Fibroblast of skin of back (primary cell): ENCODE measurements at places on chromosomes 7 and 10.

- DNase-seq, result peak; percentile 48
Observed at GRCh38 chr10:3532644-3533043, 252.4 kb downstream of the KLF6 start.

- peak; percentile 59 for DNase-seq
Observed at GRCh38 chr7:3087243-3087755, 43.6 kb upstream of the CARD11 start.

DNA sequence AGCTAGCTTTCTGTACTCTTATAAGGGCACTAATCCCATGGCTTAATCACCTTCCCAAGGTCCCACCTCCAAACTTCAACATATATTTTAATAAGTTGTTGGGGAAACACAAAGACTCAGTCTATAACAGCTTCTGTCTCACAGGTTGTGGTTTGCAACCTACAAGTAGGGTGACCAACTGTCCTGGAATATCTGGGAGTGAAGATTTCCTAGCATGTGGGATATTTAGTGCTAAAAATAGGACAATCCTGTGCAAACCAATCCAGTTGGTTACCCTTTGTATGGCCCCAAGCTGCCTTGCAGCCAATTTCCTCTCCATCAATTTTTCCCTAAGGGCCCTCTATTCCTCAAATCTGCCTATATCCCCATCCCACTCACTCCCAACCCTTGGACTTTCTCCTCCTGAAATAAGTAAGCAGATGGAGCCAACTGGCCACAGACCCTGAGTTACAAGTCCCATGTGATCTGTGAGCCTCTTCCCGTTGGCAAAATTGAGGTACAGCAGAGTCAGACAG is 82.3 kb downstream of the FAM13C start:
- no peak for DNase-seq

GRCh38 chr7:42573881-42574672 is 337.1 kb upstream of the GLI3 start:
- no peak for DNase-seq

DNA sequence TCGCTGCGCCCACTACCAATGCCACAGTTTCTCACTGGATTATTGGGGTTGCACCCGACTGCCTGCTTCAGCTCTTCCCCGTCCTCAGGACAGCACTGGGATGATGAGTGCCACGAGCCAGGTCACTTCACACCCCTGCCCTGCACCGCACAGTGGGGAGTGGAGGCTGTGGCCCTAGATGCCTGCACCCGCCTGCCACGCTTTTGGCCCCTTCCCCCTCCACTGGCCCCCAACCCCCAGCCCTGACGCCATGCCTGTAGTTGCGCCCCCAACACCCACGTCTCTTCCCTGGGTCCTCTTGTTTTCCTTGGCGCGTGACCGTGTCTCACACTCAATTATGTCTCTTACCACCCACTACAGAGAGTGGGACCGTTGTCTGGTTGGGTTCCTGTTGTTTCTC is 134.3 kb downstream of the VIPR2 start:
- DNase-seq, result no peak

DNA sequence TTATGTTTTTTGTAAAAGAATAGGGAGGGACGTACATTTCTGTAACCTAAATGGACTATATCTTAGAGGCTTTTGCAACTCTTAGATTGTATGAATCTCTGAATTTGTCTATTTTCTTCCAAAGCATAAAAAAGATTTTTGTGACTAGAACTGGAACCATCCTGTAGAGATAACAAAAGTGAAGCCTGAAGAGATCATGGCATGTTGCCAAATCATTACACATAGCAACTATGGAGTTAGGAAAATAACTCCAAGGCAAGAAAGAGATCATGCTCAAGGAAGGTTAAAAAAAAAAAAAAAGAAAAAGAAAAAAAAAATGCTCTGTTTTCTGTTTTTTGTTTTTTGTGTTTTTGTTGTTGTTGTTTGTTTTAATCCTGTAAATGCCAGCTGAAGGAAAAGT is 567.7 kb upstream of the ZWINT start:
- DNase-seq, result no peak

GRCh38 chr7:908159-908581 is 31.8 kb downstream of the GET4 start:
- no peak for DNase-seq

GRCh38 chr7:94059746-94060145 is 55.6 kb upstream of the BET1 start:
- DNase-seq, result no peak

GRCh38 chr7:19410691-19411090 is 265.5 kb upstream of the FERD3L start:
- DNase-seq, result no peak

DNA sequence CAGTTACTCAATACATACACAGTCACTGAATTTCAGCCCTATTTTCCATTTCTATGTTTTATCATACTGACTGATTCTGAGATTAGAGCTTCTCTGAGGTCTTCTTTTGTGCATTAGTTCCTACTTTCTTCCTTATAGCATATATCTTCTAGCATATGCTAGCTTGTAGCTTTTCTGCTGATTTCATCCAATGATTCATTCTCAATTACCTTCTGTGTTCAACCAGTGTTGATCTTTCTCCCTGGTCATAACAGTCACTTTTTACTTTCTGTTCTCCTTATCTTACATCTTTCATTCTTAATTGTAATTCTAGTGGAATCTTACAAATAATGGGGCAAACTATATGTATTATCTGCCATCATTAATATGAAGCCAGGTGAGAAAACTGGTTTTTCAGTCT is 159.5 kb upstream of the HGF start:
- DNase-seq, result no peak

DNA sequence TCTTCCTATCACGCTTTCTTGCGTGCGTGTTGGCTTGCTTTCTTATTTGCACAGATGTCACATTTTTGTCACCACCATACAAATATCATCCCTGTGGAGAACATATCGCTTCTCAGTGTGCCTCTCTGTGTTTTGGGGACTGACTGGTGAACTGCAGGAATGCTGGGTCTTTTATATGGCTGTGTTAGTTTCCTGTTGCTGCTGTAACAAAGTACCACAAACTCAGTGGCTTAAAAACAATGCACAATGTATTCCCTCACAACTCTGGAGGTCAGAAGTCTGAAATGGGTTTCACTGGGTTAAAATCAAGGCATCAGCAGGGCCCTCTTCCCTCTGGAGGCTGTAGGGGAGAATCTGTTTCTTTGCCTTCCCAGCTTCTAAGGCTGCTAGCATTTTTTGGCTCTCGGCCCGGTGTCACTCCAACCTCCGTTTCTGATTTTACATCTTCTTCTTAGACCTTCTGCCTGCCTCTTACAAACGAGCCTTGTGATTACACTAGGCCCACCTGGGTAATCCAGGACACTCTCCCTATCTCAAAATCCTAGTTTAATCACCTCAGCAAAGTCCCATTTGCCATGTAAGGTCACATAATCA is 82.0 kb downstream of the LRMDA start:
- DNase-seq, result no peak

GRCh38 chr7:44187636-44188416 is 1.4 kb downstream of the GCK start:
- DNase-seq, result no peak

GRCh38 chr7:69800495-69800894 is 202.2 kb downstream of the AUTS2 start:
- DNase-seq, result peak; percentile 57

DNA sequence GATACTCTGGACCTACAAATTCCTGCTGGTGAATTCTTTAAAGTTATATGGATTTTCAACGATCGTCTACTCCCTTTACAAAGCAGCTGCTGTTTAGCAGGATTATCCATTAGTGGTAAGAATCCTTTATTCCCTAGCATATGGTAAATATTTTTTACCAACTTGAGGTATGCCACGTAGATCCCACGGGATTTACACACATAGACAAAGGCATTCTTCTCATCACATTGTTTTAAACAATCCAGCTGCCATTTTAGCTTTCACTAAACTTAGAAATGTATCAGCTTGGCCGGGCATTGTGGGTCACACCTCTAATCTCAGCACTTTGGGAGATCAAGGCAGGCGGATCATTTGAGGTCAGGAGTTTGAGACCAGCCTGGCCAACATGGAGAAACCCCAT is 148.0 kb upstream of the SH2B2 start:
- DNase-seq, result peak; percentile 27

- no peak for DNase-seq
Observed at GRCh38 chr7:151374726-151375125, 33.1 kb downstream of the NUB1 start.

- no peak for DNase-seq
Observed at GRCh38 chr7:134452419-134452838, 6.5 kb downstream of the AKR1B1 start.

DNA sequence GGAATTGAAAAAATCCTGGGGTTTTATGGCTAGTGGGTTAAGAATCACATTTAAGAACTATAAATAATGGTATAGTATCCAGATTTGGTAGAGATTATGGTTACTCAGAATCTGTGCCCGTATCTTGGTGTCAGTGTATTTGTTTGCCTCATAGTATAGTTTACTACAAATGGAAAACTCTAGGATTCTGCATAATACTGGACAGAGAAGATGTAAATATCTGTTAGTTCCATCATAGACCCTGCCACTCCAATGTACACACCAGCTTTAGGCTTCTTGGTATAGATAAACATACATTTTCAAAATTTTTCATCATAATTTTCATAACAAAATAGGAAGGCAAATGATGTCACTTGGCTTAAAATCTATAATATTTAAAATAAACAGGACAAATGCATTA is 108.1 kb downstream of the CFTR start:
- no peak for DNase-seq

DNA sequence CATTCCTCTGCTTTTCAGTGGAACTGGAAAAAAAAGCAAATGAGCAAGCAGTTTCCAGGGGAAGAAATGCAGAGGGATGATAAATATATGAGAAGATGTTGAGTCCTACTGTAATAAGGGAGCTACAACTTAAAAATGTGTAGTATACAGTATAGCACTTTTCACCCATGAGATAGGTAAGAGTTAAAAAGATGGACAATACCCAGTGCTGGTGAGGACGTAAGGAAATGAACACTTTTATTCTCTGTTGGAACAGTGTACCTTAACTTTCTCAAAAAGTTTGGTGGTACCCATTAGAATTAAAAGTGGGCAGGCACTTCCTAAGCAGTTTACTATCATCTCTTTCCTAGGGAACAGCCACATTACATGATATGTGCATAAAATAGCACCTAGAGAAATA is 2.7 kb upstream of the FAM170B start:
- DNase-seq, result no peak

DNA sequence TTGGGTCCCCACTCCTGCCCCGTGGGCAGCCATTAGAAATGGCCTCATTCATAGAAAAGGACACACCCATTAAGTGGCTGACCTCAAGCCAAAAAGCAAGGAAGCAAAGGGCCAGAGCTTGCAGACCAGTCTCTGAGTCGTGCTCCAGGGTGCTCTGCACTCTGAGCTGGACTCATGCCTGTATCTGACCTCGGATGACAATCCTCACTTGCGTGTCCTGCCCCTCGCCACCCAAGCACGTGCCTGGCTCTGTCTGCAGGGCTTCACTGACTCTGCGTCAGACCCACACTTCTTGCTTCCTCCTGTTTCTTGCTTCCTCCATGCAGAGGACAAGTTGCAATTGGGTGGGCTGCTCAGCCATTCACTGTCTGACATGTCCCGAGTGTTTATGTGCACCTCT is 138.8 kb downstream of the OAT start:
- DNase-seq, result no peak

DNA sequence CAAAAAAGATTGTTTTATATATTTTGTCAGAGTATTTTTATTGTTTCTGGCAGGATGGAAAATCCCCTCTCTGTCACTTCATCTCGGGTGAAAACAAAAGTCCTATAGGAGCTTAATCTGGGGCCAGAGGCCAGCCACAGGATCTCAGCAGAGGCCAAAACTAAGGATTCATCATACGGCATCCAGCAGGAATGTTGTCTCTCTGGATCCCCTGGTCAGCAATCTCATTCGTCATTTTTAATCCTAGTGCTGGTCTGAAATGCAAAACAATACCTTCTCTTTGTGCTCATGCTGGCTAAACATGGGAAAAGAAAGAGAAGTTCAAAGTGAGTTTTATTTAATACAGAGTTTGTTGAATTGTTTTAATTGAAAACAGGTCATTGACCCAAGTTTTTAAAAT is 482.5 kb upstream of the AUTS2 start:
- peak; percentile 77 for DNase-seq

DNA sequence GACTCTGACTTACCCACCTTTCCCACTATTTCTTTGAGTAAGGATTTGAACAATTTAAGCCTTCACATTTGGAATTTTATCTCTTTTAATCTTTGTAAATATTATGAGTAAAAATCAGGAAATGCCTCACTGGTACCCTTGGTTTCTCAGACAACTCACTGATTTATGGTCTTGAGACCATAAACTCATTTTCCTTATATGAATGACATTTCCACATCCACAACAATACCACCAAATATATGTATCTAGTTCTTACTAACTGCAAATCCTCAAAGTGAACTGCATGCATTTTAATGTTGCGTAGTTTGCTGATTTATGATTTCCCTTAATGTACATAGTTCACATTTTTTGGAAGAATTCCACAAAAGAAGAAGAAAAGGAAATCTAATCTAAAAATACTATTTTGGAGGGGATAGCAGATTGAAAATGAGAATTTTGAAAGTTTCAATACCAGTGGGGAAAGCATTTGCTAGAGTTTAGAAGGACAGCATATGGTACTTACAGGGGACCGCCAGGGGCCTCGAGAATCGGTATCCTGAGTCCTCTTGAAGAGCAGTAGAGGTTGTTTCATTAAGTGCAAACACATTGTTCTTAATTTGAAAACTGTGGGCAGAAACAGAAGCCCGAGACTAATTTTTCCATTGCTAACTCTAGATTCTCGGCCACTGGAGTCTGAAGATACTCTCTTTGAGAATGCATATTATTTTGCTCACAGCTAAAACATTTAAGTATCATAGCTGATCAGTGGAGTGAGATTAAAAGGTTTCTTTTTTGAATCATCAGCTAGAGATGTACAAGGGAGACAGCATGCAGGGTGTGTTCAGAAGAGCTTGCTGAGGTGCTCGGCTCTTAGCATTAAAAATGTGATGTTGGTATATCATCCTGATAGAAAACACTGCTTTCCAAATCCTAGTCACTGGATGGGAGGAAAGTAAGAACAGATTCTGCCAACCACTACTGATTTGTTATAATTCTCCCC is 964.0 kb downstream of the GATA3 start:
- no peak for DNase-seq

GRCh38 chr7:39592586-39592985 is 26.4 kb downstream of the YAE1 start:
- peak; percentile 72 for DNase-seq

DNA sequence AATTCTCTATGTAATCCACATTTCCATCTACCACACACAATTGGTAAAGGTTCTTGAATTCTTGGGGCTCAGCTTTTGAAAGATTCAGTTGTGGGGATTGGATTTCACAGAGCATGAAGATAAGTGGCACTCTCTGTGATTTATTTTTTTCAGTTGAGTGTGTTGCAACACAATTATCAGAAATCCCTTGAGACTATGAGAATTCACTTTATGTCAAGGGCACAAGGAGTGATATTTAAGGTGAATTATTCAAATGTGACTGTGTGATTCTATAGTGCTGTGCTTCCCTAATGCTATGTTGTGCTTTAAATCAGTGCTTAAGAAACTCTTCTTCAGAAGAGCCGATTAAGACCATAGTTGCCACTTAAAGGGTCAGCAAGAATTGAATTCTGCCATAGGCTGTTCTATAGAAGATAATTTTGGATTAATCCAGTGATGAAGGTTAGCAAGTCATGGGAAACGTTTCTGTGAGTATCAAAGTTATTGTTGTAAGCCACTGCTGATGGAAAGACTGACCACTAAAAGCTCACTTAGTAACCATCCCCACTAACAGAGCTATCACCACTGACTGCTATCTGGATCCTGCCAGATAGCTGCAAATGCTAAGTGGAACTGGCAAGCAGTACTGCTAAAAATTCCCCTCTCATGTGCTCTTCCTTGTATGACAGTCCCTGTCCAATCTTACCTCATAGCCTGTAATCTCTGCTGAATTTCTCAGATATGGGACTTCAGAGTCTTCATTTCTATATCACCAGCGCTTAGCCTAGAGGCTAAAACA is 134.0 kb upstream of the SEMA3D start:
- no peak for DNase-seq
